Stimulated activated CD4-positive, alpha-beta T cell treated with anti-CD3 and anti-CD28 coated beads, Interleukin-1b, Interleukin-23, amount 100 ng/mL, for 1 hour (primary cell): ENCODE measurements at places on chromosomes 5 and 9.

DNA sequence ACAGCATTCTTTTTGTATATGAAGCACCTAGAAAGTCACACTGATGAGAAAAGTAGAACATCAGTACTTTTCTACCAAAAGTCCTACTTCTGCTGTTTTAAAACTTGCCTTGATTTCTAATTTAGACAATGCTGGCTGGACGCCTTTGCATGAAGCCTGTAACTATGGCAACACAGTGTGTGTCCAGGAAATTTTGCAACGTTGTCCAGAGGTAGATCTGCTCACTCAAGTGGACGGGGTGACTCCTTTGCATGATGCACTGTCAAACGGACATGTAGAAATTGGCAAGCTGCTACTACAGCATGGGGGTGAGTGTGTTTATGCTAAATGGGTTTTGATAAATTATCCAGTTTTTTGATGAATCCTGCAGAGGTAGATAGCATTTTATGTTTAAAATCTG lies 73.5 kb downstream of the SLF1 start:
- no peak for DNase-seq

- no peak for DNase-seq
Observed at GRCh38 chr5:176899946-176900779, 1.0 kb upstream of the HK3 start.

DNA sequence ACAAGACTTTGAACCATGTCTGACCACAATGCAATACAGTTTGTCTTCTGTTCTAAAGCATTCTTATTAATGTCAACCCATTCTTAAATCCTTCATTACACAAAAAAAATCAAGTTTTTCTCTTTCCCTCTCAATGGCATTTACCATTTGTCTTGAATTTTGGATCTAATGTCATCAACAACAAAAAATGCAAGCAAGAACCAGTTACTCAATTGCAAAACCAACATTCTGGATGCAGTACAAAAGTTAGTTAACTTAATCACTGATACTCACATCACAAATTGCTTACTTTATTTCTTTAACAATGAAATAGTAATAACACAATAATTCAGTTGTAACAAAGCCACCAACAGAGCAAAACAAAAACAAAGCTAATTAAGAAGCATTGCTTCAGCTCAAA lies 6.0 kb downstream of the C9orf40 start:
- DNase-seq: no peak

DNA sequence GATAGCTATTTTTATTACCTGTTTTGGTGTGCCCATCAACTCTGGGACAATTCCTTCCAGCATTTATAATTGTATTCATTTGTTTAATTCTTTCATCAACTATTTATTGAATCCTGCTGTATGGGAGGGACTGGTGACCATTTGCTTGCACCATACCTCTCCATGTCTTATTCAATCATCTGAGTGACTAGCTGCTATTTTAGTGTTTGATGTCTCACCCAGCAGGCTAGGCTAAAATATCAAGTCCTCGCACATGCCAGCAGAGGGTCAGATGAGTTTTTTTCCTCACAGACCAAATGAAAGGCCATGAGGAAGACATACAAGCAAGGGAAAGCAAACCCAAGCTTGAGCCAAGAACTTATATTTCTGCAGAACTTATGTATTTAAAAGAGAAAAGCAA lies 63.9 kb downstream of the CETN3 start:
- DNase-seq: no peak

GRCh38 chr9:129335464-129336129 lies 157.5 kb upstream of the IER5L start:
- no peak for DNase-seq

DNA sequence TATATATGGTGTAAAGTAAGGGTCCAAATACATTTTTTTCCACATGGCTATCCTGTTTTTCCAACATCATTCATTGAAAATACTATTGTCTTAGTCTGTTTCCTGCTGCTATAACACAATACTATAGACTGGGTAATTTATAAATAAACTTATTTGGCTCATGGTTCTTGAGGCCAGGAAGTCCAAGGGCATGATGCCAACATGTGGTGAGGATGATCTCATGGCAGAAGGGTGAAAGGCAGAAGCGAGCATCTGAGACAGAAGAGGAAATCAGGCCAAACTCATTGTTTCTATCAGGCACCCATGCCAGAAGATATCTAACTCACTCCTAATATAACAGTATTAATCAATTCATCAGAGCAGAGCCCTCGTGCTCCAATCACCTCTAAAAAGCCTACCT lies 42.6 kb downstream of the ANKRD55 start:
- peak; percentile 19 for DNase-seq

GRCh38 chr9:86434039-86434726 lies 80.0 kb upstream of the TUT7 start:
- no peak for DNase-seq

DNA sequence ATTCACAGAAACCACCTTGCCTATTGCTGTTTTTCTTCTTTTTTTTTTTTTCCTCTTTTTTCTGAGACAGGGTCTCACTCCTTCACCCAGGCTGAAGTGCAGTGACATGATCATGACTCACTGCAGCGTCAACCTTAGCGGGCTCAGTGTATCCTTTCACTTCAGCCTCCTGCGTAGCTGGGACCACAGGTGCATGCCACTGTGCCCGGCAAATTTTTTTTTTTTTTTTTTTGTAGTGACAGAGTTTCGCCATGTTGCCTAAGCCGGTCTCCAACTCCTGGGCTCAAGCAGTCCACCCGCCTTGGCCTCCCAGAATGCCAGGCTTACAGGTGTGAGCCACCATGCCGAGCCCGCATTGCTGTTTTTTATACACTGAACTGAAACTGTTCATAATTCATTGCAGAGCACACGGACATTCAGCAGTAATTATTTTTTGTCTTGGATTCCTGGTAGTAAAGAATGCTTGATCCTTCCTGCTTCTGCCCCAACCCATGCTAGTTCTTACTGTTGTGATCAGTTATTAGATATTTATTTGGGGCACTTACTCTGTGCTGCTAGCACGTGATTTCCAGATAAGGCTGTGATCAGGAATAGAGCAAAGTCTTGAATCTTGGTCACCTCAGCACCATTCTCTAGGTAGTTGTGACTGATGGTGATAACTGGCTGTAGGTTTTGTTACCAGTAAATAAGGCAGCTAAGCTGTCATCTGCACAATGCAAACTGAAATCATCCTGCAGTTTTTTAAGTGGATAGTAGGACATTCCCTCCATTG lies 14.0 kb downstream of the MAP3K1 start:
- peak; percentile 25 for DNase-seq

GRCh38 chr9:134536101-134536900 lies 105.3 kb upstream of the COL5A1 start:
- DNase-seq: no peak

DNA sequence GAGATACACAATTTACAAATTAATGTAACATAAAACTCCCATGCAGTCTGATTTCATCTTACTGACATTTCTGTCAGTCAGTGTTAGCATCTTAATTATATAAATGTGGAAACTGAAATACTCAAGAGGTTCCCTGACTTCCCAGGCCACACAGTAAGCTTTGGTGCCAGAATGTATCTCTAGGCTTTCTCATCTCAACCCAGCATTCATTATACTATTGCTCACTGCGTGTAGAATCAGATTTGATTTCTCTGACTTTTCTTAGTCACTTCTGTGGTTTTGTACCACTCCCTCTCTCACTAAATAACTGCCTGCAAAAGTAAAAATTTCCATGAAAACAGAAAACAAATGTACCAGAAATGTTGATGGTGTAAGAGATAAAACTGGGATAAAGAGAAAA lies 31.7 kb upstream of the CDKN2B start:
- no peak for DNase-seq

- no peak for DNase-seq
Observed at GRCh38 chr5:179267071-179267670, 78.1 kb downstream of the ADAMTS2 start.

DNA sequence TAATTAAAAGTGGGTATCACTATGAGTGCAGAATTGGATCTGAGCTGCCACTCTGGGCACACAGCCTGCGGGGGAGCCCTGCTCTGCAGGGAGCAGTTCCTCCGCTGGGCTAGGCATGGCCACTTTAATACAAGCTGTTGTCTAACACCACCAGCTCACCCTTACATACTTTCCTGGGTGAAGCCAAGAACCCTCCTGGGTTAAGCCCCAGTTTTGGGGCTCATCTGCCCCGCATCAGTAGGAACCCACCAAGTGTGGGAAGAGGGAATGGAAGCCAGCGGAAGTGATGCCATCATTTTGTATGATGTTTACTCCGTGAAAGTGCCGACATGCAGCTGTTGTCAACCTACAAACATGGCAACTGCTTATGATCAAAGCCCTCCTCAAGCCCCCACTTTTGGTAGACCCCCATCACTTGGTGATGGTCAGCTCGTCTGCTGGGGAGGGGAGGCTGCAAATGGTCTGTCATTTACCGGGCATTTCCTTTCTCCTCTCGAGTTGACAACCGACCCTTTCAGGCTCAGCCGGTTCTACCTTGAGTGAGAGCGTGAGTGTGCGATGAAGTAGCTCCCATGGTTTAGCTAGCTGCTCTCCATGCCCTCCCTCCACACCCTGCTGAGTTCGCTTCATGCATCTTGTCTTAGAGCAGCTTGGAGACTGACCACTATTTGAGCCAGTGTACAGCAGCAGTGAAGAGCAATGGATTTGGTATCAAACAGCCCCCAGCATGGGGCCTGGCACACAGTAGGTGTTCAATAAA lies 95.3 kb upstream of the IER5L start:
- no peak for DNase-seq

GRCh38 chr9:76761448-76761847 lies 2.8 kb upstream of the PCA3 start:
- no peak for DNase-seq

DNA sequence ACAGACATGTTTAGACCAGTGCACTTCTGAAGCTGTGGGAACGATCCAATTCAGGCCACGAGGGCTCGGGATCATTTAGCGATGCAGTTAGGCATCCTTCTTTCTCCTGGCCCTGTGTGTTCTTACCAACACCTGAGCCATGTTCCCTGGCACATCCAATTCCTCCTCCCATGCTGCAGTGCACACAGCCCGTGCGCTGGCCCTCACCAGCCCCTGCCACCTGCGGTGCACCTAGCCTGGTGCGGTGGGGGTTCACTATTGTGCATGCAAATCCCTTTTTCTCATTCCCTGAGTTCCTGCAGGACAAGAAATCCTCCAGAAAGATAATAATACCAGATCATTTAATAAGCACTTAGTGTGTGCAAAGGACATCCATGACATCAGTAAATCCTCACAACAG lies 53.5 kb downstream of the NEURL1B start:
- no peak for DNase-seq

DNA sequence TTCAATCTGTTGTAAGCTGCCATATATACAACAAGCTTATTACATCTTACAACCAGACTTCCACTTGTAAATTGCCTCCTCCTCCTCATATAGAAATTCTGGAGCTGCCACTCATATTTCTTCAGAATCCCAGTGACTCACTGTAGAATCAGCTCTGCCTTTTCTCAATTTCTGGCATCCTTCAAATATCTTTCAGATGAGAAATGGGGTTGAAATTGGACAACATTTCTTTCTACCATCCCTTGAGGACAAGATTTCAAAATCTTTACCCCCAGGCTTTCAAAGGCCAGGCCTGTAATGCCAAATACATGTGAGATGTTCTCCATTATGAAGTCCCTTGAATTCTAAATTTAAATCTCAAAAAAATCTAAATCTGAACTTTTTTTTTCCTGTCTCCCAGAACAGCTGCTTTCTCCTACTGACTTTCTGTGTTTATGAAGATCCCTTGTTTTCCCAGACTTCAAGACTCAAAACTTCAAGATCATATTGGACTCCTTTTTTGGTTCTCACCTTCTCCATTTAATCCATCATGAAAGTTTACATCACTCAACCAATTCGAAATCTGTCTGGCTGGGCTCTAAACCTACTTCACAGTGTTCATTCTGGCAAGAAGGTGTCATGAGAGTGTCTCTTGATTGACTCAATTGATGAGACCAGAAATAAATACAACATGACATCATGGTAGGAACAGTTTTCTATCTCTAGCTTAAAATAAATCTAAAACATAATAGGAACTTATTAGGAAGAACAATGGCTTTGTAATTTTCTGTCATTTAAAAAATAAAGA lies 109.8 kb downstream of the HMHB1 start:
- no peak for DNase-seq

GRCh38 chr9:104984121-104984520 lies 56.2 kb upstream of the ABCA1 start:
- no peak for DNase-seq

GRCh38 chr5:139571543-139571942 lies 10.4 kb downstream of the UBE2D2 start:
- no peak for DNase-seq

GRCh38 chr9:123044586-123044985 lies 11.1 kb downstream of the GPR21 start:
- DNase-seq: no peak

DNA sequence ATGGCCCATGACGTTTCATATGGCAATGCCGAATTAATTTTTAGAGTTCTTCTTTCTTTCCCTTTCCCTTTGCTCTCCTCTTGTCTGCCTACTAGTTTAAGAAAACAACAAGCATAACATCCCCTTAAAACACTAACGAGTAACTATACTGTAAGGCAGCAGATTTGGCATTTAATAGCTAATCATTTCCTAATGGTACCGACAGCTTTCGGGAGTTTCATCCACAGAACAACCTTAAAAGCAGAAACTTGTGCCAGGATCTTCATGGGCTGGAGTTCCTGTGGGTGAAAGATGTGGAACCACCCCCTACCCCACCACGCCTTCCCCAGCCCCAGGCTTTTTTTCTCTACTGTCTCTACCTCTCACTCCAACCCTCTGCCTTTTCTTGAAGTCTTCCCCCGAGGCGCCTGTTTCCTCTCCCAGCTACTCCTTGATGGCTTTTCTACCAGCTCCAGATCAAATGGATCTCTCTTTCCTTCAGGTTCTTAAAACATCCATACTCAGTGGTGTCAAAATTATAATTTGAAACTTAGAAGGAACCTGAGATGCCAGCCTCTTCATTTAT lies 319.5 kb downstream of the PIK3R1 start:
- DNase-seq: no peak

- DNase-seq: no peak
Observed at GRCh38 chr9:78295177-78295575, 1.7 kb upstream of the PSAT1 start.

DNA sequence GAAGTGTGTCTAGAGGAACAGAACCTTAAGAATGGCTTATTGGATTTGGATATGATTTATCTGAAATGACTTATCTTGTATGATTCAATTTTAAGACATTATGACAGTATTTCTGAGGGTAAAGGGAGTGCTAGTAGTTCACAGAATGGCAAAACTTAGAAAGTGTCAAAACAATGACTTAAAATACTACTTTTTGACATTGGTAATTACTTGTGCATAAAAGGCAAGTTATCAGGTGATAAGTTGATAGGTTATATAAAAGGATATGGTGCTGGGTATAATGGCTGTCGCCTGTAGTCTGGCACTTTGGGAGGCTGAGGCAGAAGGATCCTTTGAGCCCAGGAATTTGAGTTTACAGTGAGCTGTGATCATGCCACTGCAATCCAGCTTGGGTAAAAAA lies 494.4 kb downstream of the CDH9 start:
- DNase-seq: no peak

GRCh38 chr5:77499441-77499840 lies 7.3 kb upstream of the WDR41 start:
- DNase-seq: no peak

GRCh38 chr9:106696804-106697203 lies 166.2 kb upstream of the ZNF462 start:
- no peak for DNase-seq

GRCh38 chr5:147784146-147784987 lies 1.8 kb upstream of the JAKMIP2 start:
- no peak for DNase-seq
